ENCODE measurements at places on chromosomes 13 and 19.

DNA sequence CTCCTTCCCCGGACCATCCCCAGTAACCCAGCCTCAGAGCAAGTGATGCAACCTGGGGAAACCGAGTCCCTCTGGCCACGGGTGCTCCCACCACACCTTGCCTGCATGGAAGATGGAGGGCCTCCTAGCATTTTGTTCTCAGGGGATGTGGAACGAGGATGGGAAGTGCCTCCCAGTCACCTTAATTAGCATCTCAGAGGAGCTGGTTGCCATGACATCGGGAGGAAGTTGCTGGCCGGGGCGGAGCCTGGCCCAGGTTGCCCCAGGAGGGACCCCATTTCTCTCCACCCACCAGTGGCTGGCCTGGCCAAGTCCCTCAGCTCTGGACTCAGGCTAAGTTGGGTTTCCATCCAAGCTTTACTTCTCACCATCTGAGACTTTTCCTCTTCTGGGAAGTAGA is 24.1 kb upstream of the PTPRS start:
- DNase-seq, result no peak

- DNase-seq, result peak; percentile 12
Measured at GRCh38 chr13:59680429-59681024, 483.2 kb downstream of the DIAPH3 start.

DNA sequence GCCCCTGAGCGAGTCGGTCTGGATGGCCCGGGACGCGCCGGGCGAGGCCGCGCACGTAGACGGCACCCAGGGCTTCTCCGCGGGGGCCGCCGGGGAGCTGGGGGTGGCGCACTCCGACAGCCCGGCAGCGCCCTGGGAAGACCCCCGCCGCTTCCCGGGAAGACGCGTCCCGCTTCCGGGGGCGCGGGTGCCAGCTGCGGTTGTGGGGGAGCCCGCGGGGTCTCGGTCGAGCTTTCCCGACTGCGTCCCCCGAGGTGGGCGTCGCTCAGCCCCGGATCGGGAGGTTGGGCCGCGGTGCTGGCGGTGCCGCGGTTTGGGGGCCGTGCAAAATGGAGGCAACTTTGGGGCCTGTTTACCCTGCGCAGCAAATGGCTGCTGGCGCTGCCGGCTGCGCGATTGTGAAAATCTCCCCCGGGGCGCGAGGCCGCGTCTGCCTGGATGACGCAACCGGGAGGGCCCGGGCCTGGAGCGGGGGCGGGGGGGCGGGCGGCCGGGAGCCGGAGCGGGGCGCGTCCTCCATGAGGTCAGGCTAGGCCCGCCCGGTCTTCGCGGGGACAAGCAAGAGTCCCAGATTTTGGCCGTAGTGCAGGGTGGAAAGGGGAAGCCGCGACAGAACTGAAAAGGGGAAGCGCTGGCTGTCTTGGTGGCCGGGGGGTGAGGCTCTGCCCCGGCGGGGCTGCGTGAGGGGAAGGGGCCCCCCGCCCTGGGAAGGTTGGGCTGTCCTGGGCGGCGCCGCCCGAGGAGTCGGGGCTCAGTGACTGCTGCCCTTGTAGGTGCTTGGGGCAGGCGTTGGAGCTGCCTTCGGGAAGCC is 11.3 kb downstream of the PEAK3 start:
- DNase-seq, result peak; percentile 90

DNA sequence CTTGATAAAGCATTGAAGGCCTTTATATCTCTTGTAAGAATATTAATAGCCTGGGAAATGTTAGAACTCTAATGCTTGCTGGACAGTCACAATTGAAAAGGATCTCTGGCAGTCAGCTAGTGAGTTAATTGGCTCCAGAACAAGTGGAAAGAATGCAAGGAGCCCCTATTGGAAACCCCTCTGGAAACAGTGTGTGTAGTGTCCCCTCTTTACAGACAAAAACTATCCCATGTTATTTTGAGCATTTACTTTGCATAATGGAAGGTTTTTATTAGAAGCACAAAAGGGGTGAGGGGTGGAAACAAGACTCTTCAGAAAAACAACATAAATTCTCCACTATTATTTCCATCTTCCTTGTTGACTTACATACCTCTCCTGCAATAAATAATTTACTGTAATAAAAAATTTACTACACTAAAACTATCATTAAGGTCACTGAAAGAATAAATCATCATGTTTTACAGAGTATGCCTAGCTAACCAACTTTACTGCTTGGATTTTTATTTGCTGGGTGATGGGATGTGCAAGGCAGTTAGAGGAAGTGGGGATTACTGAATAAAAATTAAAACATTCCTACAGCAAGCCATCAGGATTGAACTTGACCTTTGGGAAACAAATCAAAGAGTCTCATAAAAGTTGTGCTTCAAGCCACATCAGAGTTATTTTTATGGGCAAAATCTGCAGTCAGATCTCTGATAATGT is 610.4 kb downstream of the TBC1D4 start:
- no peak for DNase-seq

- no peak for DNase-seq
Measured at GRCh38 chr13:73365681-73366080, 306.9 kb downstream of the KLF5 start.

DNA sequence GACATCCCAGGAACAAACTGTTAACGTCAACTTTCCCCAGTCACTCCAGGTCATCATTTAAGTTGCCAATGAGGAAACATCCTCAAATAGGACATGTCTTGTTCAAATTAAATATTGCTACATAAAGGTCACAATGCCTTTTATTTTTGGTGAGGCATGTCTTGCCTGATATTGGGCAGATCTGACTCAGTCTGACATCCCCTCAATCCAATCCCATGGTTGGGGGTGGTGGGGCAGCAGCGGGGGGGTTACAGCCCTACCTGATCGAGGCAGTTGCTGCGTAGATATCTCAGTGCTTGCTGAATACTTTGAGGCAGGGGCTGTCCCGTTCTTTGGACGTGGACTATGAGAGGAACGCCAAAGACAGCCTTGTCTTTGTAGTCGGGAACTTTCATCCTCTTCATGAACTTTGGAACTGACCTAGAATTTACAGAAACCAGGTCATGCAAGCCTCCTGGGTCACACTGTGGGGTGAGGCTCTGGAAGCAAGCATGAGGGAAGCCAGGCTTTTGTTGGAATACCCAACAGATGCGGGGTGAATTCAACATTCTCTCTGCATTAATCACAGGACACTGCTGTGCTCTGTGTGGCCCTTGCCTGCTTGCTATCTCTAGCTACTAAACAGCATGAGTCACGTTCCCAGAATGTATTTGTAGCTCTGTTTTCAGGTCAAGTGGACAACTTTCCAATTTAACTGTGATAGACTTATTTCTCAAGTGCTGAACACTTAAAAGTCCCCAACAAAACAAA is 109.8 kb downstream of the KL start:
- DNase-seq, result no peak

GRCh38 chr19:52716522-52716921 is 18.3 kb downstream of the ZNF611 start:
- DNase-seq, result no peak

DNA sequence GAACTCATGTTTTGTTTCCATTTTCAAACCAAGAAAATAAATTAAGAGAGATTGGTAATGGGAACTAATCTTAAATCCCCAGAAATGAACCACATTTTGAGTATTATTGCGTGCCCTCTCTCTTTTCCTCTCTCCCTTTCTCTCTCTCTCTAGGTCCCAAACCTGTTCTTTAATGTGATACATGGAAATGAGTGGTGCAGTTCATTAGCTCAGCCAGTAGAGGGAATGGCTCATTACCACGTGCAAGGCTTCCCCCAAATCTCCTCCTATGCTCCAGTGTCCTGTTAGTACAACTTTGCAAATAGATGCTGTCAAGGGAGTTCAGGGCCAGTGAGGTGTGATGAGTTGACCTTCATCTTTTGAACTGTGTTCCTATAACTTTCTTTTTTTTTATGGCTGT is 178.4 kb downstream of the FGF9 start:
- DNase-seq, result no peak

GRCh38 chr13:47109028-47109427 is 212.2 kb upstream of the HTR2A start:
- DNase-seq, result no peak

- DNase-seq, result no peak
Measured at GRCh38 chr13:31064636-31065035, 97.1 kb downstream of the HSPH1 start.

DNA sequence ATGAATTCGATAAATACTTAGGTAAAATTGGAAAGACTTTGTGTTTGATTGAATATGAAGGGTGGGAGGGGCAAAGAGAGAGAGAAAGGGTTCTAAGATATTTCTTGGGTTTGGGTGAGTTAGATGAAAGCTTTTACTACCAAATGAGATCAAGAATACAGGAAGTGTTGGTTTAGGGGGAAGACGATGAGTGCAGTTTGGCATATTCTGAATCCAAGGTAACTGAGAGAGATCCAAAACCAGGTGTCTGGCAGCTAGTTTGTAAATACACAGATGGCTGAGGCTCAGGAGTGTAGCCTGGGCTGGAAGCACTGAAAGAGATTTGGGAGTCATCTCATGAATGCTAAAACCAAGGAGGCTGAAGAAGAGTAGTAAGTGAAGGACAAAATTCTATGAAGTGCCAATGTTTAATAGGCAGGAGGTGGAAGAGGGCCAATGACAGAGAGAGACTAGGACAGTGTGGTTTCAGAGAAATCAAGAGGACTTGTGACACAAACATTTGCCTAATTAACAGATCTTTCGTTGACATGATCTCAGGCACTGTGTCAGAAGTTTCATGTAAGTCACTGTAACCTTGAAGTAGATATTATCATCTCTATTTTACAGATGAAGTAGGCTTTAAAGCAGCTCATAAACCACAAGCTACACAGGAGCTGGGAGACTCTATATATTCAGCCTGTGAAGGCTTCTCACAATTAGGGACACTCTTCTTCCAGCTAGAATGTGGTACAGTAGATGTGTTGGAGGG is 70.2 kb upstream of the ZDHHC20 start:
- no peak for DNase-seq

- no peak for DNase-seq
Measured at GRCh38 chr13:102117175-102117831, 284.5 kb downstream of the FGF14 start.

DNA sequence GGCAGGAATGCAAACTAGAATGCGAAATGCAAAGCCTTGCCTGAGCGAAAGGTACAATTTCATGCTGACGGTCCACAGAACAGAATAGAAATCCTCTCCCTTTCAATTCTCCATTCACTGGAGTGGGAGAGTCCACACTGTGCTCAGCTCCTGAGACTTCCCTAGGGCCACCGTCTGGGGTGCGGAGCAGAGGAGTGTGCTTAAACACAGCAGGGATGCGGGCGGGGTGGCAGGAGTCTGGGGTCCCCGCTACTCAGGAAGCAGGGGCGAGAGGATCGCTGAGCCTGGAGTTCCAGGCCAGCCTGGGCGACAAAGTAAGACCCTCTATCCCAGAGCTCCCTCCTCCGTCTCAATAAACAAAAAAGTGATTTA is 552 bp upstream of the ZNF816 start:
- no peak for DNase-seq

DNA sequence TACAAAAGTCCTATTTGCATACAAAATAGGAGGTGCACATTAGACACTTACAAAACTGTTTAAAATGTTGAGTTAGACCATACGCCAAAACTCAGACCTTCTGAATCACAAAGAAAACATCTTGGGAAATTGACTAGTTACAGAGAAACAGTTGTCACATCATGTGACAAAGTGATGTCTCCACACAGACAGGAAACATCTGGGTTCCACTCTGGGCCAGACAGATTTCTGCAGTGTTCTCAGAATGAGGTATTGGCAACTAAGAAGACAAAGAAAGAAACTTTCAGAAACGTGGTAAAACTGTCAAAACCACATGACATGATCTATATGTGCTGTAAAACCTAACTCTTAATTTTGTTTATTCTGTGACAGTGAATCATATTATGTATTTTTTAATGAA is 6.7 kb downstream of the ZNF793 start:
- peak; percentile 6 for DNase-seq

DNA sequence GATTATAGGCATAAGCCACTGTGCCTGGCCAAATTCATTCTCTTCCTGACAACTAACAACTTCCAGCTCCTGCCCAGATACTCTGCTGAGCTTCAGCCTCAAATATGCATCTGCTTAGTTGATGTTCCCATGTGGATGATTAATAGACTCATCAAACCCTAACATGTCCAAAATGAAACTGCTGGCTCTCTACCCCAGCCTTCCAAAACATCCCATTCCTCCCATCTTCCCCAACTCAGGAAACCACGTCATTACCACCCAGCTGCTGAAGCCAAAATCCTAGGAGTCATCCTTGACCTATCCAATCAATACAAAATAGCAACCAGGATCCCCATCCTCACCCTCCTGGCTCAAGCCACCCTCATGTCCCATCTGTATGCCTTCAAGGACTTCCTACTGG is 20.9 kb downstream of the POU2F2 start:
- no peak for DNase-seq

GRCh38 chr13:36357231-36357630 is 11.0 kb upstream of the SPART start:
- no peak for DNase-seq

DNA sequence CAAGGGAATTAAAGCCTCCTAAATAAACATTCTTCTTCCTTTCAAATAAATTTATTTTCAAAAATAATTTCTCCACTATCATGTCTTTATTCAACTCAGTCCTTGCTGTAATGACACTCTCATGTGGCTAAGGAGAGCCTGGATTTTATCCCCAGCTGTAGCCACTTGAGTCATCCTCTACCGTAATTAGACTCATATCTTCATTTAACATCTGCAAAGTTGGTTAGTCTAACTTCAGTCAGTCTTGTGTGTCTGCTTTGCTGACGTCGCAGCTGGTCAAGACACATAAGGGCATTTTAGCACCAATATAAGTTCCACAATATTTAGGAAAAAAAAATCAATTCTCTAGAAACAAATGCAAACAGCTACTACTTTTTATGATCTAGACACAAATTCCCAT is 776.4 kb upstream of the ATXN8OS start:
- DNase-seq, result no peak

GRCh38 chr13:41107104-41107571 is 25.5 kb downstream of the KBTBD6 start:
- DNase-seq, result no peak

DNA sequence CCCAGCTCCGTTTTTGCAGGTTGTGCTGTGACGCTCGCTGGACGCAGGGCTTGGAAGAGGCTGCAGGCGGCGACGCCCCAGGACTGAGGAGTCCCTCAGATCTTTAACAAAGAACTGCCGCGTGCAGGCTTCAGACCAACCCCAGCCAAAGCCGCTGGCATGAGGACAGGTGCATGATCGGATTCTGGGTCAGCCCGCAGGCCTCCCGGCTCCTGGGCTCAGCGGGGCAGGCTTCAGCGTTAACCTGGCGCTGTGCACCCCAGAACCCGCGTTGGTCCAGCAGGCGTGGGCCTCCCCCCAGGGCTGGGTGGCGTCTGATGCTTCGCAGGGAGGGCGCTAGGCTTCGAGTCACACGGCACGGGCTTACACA is 920 bp upstream of the TIMM13 start:
- no peak for DNase-seq

- DNase-seq, result no peak
Measured at GRCh38 chr13:89930861-89931260, 1416.6 kb upstream of the MIR17HG start.
